ENCODE measurements at places on chromosomes 7 and 10. TPM values are rescaled to one million over a fixed set of nuclear protein-coding genes. Genes with fewer than 3 reads are reported as not detected.

GRCh38 chr10:85195596-85195995, 867.2 kb downstream of the CCSER2 start:
- no peak for DNase-seq

Gene COL1A2
- 49.8 TPM for total RNA-seq

DNA sequence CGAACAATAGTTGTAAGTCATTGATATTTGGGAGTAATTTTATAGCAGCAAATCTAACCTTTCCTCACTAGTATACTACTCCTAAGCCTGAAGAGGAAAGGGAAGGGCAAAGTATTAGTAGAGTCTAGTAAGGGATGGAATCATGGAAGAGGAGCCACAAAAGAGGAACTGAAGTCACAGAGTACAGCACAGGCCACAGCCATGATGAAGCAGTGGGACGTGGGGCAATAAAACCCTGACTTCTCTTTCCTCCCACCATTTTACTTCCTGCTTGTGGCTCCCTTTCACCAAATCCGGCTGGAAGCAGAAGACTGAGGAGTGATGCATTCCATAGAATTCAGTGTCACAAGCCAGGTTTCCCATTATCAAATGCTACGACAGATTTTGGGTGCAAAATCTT, 58.7 kb downstream of the CABCOCO1 start:
- no peak for DNase-seq

GRCh38 chr7:23294549-23295400, 4.4 kb upstream of the MALSU1 start:
- DNase-seq = peak; percentile 73

- no peak for DNase-seq
Measured at GRCh38 chr7:158933468-158934139, 77.2 kb downstream of the DYNC2I1 start.

Gene SLC13A4
- total RNA-seq = 0.25 TPM
